Regular cardiac myocyte (primary cell): ENCODE measurements at places on chromosomes 6 and 20. TPM values are rescaled to one million over a fixed set of nuclear protein-coding genes. Genes with fewer than 3 reads are reported as not detected.

SNRPB gene
- total RNA-seq = 93.3 and 278 TPM in 2 replicates

FAM217A gene
- not detected in 2 replicates for total RNA-seq

PKIB gene
- 1.2 and 4.8 TPM in 2 replicates for total RNA-seq

CNR1 gene
- under 0.01 and 0.28 TPM in 2 replicates for total RNA-seq

PHACTR1 gene
- total RNA-seq = 0.19 and 0.56 TPM in 2 replicates

MICA gene
- total RNA-seq = 45.1 and 62.3 TPM in 2 replicates

POM121L2 gene
- not detected in 2 replicates for total RNA-seq

RIPPLY2 gene
- total RNA-seq = not detected in 2 replicates

TNFRSF6B gene
- 2.7 and 8.7 TPM in 2 replicates for total RNA-seq

IYD gene
- total RNA-seq = under 0.01 TPM in 1 of 2 replicates, not detected in the other
